Renal cortical epithelial cell (primary cell): ENCODE measurements at places on chromosomes 5 and 9. TPM values are rescaled to one million over a fixed set of nuclear protein-coding genes. Genes with fewer than 3 reads are reported as not detected.

The TRIM36 gene
- 2.6 and 4.0 TPM in 2 replicates for total RNA-seq

The IFNA2 gene
- not detected in 2 replicates for total RNA-seq

GRCh38 chr5:31433229-31433628 lies 98.7 kb downstream of the DROSHA start:
- DNase-seq: no peak

DNA sequence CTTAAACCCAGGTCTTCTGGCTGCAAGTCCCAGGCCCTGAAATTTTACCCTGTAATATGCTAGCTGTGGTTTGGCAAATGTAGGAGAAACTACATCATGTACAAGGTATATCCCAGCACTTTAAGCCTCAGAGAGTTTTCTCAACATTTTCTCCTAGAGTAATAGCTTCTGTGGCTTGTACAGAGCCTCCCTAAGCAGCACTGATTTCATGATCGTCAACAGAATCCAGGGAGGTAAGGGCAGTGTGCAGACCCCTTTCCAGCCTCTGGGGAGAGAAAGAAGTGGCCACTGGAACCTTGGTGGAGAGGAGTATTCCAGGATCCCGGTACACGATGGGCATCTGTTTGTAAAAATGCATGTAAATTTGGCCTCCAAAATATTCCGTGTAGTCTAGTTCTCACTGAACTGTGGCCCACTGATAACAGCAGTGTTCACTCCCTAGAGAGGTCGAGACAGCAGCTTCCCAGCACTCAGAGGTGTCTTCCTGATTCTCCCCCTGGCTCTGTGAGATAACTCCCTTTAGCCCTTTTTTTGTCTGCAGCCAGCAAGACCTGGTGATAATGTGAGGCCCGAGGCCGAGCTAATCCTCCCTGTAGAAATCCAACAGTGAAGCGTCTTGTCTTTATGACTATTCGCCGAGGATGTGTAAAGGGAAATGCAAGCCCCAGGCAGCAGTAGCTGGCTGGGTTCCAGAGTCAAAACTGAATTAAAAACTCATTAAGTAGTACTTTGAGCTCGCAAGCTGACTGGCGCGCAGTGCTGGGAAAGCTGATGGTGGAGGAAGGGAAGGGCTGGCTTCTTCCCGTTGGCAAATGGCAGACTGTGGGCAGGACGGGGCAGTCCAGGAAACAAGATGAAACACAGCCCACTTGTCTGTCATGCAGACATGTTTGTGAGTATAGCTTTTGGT lies 59.0 kb downstream of the MAP1B start:
- DNase-seq: peak; percentile 90

GRCh38 chr5:83364312-83365299 lies 106.9 kb upstream of the VCAN start:
- DNase-seq: no peak

- no peak for DNase-seq
Observed at GRCh38 chr9:120510816-120511215, 69.2 kb downstream of the CDK5RAP2 start.

The ZDHHC21 gene
- total RNA-seq: 11.6 and 21.3 TPM in 2 replicates

GRCh38 chr5:167951116-167951515 lies 340.3 kb upstream of the WWC1 start:
- DNase-seq: no peak
